A549 (cell line): ENCODE measurements at places on chromosomes 2 and 18.
A peak's percentile ranks its signal among the peaks of the same experiment; 100 is the strongest.

DNA sequence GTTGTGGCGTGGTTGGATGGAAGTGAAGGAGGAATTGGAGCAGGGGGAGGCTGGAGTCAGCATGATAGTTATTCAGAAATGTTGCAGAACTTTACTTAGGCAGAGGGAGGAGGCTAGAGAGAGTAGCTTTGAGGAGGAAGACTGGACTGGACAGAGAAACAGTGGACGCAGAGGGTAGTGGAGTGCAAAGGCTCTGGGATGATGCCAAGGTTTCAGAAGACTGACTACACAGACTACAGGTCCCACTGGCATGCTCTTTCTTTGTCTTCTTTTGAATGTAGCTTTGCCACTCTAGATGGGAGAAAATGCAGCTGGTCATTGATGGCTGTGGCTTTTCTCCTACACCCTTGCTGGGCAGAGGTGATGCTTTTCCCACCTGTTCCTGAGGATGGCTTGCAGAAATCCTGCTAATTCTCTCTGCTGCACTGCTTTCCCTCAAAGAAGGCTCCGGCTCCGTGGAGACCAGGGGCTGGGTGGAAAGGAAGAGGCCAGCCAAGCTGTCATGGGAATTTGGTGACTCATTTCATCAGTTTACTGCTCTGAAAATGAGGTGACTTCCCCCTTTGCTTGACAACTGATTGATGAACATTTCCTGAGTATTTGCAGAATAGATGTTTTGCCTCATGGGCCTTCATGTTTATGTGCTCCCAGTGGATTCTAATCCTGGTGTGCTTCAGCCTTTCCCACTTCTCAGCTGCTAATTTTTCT is 42.4 kb downstream of the MEIS1 start:
- no peak for DNase-seq

DNA sequence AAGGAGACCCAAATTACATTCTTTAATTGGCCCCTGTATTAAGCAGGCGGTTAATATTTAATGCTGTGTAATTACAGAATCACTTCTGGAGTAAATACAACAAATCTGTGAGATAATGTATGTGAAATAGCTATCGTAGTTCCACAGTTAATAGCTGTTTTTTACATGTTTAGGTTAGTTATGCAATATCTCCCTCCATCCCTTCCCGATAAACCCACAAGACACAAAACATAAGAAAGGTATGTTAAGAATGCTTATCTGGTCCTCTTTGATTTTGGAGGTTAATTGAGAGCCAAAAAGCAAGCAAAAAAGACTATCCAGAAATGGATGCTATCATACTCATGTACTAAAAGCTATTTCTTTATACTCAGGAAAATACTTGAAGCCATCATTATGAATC is 49.1 kb downstream of the ZNF638 start:
- no peak for DNase-seq

DNA sequence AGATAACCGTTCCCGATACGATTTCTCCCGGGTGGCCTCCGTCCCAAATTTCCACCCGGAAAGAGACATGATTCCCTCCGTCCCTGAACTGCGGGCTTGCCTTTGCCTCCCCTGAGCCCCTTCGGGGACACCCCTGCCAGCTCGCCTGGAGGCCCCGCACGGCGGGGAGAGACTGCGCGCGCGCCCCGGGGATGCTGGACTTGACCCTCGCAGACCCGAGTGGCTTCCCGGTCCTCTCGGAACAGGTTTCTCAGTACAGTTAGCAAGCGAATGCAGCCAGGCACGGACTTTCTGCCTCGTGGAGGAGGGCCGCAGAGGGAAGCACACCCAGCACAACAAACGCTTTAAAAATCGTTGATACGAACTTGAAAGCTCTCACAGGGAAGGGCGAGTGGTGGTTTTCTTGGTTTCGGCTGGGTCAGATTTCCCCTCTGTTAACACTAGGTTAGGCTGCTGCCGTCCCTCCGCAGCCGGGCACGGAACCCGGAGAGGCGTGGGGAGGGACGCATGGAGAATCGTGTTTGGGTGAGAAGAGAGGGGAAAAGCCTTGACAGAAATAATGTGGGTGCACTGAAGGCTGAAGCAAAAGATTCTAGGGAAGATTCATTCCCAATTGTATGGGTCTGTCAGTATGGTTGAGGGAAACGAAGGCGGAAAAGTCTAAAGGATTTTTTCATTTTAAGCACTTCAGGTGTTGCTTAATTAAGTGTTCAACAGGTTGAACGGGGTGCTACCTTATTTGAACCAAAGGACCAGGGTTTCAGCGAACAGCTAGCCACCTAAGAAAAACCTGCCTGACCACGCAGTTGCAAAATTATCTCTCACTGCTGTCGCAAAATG is 916 bp downstream of the TNFRSF11A start:
- no peak for DNase-seq

DNA sequence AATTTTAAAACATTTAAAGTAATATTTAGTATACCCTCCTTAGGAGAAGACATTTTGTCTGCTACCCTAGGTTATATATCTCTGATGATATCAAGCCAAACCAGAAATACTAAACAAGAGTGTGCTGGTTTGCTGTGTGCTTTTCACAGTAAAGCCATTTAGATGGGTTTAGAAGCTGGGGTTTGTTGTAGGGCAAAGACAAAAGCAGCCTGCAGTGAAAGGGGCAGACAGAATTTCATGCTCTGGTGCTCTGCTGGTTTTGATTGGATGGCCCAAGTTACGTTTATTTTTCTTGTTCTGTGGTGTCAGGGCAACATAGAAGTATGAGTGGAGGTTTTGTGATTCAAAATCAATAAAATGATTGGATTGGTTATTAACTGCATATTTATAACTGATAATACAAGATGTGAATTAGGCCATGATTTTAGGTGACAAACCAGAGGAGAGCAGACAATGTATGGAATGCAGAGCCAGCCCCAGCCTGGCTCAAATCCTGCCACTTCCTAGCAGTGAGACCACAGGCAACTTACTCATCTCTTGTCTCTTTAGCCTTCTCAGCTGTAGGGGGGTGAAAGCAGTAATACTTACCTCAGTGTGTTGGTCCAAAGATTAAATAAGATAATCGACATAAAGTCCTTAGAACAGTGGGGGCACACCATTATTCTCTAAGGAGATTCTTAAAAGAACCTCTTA is 30.9 kb upstream of the IER3IP1 start:
- no peak for DNase-seq

DNA sequence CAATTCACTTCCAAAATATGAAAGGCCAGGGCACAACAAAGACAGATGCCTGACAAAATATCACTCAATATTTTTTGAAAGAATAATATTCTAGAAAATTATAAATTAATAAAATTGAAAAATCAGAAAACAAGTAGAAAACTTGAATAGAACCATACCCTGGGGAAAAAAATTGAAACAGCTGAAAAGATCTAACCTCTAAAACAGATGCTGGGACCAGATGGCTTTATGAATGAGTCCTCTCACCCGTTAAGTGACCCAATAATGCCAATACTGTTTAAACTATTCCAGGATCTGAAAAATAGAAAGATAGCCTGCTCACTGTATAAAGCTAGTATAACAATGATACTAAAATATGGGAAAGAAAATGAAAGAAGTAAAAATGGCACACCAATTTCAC is 322.3 kb upstream of the VWC2L start:
- no peak for DNase-seq

DNA sequence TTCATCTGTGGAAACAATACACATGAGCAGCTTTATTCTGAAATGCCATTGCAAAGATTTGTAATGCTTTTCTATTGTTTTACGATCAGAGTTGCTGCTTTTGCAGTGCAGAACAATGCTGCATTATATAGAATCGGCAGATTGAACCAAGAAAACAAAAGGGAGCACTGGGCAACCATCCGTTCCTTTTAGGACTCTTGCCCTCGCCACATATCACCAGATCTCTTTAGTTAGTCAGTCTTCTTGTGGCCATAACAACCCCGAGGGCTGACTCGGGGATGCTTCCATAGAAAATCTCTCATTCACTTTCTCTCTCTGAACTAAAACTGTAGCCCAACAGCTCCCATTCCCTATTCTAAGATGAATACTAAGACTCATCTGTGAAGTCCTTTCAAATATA is 340.4 kb downstream of the NRXN1 start:
- no peak for DNase-seq

DNA sequence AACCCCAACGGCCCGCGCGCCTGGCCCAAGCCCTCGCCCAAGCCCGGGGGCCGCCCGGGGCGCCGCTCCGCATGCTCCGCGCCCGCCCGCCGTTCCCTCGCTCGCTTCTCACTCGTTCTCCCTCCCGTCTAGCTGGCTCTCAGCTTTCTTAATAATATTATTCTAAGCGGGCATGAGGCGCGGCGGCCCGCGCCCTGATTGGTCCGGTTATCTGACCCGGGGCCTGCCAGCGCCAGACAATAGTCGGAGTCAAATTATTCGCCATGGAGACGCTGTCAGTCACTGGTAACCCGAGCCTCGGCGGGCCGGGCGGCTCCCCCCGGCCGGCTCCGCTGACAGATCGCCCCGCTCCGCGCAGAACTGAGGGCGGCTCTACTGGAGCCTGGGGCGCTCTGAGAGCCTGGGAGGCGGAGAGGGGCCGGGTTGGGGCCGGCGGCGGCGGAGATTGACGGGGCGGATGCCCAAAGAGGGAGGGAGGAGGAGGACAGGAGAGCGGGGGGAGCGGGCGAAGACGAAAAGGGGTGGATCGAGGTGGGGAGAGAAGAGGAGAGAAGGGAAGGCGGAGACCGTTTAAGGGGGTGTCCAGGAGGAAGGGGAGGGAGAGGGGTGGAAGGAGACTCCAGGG is at the start of gene SIX2:
TSS of gene SIX2 (minus strand) at position 150 of the 625 bp plus-strand sequence. CDS start 342 bp downstream, outside the sequence.
- DNase-seq = peak; percentile 78

- no peak for DNase-seq
Observed at GRCh38 chr2:127406454-127406853, 11.8 kb upstream of the PROC start.

DNA sequence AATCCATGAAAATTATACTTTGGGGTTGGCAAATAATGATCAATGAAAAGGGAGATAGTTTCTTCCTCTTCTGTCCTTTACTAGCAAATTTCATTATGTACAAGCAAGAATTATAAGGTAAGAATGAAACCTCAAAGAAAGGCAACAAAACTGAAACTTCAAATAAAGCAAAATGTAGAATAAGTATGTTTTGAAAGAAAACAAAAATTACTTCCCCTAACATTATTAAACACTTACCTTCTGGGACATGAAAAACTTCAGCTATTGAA is 29.4 kb downstream of the THADA start:
- no peak for DNase-seq

GRCh38 chr2:30048636-30049175 is 98.1 kb upstream of the YPEL5 start:
- no peak for DNase-seq
